ENCODE measurements at places on chromosomes 2 and 18.
A peak's percentile ranks its signal among the peaks of the same experiment; 100 is the strongest.

DNA sequence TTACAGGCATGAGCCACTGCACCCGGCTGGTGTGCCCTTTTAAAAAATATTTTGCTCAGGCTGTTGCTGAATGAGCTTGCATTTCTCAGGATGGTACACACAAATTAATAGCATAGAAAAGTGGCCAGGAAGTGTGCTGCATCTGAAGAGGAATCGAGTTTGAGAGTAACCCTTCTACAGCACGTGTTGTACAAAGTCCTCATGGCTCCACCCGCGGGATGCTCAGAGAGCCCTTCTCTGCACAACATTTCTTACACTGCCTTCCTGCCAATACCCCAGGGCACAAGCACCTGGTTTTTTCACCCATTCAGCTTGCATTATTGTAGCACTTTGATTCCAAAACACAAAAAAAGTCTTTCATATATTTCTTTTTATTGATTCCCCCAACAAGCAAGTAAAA, 90.1 kb upstream of the NEDD4L start:
- no peak for DNase-seq

DNA sequence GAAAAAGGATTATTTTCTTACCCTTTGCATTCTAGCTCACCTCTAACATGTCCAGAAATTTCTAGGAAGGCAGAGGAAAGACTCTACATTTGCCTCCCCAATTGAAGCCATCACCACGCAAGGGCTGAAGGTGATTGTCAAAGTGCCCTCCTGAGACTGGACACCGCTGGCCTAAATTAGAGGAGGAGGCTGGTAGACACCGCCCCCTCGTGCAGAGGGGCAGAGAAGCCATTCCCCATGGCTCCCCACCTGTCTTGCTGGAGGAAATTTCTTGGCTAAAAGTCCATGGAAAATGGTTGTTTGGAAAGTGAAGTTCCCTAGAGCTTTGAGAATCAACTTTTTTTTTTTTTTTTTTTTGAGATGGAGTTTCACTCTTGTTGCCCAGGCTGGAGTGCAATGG, 31.3 kb upstream of the CREB1 start:
- DNase-seq: no peak

DNA sequence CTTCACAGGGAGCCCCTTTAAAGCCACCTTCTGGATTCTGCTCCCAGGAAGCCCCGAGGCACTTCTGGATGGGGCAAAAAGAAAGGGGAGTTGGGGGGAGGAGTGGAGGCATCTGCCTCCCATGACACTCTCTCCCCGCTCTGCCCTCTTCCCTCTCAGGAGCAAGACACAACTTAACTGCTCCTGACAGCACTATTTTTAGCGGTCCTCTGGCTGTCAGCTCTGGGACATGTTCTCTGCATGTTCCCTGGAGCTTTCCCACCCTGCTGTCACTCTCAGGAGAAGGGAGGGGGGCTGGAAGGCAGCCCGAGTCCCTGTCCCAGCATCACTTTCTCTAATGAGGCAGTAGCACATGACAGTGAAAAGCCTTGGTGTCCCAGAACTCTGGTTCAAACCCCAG, 32.3 kb downstream of the PLB1 start:
- DNase-seq: no peak

DNA sequence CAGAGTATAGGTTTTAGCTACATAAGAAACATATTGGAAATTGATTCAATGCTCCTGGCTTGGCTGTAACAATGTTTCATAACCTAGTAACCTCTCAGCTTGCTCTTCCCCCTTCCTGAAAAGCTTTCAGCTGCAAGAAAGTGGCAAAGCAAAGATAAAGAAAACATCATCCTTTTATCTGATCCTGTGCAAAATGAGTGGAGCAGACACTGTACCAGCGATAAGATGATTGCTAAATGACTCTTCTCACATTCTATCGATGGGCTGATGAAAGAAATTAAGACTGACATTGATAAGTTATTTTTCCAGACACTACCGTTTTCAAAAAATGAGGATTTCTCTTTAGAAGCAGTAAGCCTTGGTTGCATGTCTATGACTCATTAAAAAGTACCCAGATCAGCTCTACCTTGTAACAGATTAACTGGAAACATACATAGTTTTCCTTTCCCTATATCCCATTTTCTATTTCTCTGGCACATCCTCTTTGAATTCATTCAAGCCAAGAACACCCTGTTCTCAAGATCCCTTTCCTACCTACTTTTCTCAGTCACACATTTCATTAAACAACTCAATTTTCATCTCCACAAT, 87.1 kb upstream of the LYPD1 start:
- no peak for DNase-seq

DNA sequence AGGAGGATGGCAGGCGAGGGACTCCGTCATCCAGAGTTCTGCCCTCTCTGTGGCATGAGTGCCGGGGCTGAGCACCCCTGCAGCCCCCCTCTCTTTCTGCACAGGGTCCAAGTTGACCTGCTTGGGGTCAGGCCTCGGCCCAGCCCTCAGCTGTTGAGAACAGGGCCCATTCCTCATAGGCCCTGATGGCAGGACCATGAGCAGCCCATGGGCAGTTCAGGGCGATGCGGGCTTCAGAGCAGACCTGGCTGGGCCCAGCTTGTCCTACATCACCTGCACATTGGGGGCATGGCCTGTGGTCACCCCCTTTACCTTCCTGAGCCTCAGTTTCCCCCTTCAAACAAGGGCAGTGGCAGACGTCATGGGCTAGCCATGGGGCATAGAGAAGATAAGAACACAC, 238.1 kb downstream of the SEPTIN10 start:
- no peak for DNase-seq

DNA sequence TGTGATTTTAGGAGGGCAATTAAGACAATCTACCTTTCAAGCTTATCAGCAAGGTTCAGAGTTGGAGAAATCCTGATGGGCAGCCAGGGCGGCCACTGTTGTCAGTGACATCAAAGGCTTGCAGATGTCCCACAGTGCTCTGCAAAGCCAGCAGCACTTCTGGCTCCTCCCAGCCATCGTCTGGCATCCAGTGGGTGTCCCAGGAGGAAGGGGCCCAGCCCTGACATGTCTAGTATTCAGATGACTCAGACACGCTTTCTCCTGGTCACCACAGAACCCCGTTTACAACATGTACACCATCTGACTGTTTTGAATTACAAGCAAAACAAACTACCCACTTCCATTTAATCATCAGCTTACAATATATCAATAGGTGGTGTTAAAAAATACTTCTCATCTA, 61.4 kb downstream of the CYRIA start:
- DNase-seq: no peak

DNA sequence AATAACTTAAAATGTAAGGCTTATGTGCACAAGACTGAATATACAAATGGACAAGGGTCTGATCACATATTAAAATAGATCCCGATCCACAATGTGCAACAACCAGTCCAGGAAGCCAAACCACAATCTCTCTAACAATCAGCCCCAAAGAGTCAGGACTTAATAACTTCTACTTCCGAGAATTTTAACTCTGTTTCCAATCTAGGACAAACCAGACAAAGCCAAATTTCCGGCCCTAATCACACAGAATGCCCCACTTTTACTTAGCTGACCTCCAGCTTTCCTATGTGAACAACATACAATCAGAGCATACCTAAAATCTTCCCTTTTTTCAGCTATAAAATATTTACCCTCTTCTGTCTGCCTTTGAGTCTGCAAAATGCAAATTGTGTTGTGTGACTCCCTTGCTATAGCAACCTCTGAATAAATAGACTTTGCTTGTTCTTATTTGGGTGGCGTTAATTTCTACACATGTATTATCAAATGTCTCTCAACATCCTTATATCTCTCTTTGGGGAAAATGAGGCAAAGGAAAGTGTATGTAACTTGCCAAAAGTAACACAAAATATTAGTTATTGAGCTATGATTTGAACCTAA, 381.9 kb upstream of the MC4R start:
- no peak for DNase-seq

GRCh38 chr2:171958475-171958874, 36.2 kb downstream of the HAT1 start:
- DNase-seq: no peak

DNA sequence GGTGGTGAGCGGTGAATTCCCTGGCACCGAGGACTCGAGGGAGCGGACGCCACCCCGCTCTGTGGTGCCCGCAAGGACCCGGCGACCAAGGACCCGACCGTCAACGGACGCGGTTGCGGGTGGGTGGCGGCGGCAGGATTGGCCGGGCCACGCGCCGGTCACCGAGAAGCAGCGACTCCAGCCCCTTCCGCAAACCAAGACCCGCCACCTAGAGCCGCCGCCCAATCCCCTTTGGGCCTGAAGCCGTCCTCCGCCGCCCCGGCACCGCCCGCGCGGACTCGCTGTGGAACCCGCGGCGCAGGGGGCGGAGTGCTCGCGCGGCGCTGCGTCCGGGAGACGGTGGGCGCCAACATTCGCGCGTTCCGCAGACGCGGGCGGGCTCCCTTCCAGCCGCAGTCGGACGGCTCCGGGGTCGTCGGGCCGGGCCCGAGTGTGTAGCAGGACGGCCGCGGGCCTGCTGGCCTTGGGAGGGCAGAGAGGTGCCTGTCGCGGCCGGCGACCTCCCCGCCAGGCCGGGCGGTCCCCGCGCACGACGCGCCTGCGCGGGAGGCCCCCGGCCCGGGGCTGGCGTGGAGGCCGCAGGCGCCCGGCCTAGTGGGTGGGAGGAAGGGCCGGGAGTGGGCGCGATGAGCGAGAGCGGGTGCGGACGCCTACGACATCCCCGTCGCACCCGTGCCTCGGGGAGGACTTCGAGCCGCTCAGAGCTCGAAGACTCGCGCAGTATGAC, at the start of the genes FAM228B and PFN4:
TSS of gene FAM228B (plus strand) at position 275 of the 727 bp plus-strand sequence. CDS start 893 bp downstream, outside the sequence.
TSS of gene PFN4 (minus strand) at position 140 of the 727 bp plus-strand sequence. CDS start 799 bp downstream, outside the sequence.
- peak; percentile 86 for DNase-seq

DNA sequence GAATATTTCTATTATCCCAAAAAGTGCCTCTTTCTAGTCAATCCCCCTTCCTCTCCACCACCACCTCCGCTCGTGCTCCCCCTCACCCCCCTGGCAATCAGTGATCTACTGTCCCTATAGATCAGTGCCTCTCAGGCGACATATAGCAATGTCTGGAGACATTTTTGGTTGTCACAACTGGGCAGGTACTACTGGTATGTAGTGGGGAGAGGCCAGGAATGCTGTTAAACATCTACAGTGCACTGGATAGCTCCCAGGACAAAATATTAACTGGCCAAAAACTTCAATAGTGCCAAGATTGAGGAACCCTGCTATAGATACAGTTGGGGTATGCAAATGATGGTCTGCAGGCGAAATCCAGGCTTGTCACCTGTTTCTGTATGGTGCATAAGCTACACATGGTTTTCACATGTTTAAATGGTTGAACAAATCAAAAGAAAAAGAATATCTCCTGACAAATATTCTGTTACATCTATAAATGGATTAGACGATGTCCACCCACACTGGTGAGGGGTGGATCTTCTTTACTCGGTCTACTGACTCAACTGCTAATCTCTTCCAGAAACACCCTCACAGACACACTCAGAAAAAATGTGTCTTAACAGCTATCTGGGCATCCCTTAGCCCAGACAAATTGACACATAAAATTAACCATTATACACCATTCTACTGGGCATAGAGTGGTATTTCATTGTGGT, 25.5 kb downstream of the DPYSL5 start:
- DNase-seq: no peak

DNA sequence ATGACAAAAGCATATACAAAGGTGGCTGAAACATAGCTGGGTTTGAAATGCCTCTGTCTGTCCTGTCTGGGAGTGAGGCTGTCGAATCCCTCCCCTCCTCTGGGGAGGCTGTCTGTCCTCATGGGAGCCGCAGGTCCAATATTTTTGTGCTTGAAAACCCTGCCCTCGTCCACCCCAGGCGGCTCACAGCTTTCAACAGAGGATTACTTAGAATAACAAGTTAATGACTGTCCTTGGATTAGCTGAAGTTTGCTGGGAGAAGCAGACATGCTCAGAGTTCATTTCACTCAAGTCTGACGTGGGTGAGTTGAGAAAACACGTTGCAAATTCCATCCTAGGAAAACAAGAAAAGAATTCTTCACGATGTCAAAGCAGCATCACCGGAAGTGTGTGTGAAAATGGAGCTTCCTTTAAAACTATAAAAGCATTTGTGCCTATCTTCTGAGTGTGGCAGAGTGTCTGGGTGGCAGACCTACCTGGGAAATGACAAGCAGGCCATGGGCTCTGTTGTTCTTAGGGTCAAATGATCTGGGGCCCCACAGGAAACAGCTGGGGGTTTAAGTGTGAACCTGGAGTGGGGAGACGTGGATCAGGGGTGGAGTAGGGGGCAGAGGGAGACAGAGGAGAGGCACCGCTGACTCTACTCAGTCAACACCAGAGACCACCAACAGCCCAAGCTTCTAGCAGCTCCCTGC, 77.1 kb downstream of the DDX1 start:
- no peak for DNase-seq

GRCh38 chr2:24981411-24982136, 9.8 kb upstream of the DNAJC27 start:
- no peak for DNase-seq

DNA sequence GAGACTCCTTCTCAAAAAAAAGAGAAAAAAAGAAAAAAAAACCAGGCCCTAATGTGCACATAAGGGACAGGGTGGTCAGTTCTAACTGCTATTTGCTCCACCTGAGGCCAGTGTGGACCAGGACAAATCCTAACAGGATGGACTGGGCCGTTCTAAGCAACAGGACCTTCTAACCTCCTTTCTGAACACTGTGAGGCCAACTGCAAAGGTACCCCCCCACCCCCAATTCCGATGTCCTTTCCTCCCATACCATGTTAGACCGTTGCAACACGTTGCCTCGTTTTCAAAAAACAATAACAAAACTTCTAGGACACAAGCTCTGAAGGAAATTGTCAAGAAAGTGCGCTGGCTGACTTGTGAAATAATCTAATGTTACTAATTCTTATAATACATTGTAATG, 1.2 kb downstream of the THAP4 start:
- DNase-seq: no peak

DNA sequence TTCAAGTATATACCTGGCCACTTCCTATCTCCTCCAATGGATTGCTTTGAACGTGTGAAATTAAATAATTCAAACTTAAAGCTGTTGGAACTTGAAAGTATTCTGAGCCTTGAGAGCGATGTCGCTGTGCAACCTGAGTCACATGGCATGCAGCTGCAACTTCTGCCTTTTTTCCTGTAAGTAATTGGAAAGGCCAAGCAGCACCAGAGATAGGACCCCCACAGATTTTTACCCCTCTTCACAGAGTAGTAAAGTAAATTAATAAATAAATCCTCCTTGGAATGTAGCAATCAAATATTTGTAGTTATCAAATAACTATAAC, 3.2 kb upstream of the RNF149 start:
- no peak for DNase-seq

DNA sequence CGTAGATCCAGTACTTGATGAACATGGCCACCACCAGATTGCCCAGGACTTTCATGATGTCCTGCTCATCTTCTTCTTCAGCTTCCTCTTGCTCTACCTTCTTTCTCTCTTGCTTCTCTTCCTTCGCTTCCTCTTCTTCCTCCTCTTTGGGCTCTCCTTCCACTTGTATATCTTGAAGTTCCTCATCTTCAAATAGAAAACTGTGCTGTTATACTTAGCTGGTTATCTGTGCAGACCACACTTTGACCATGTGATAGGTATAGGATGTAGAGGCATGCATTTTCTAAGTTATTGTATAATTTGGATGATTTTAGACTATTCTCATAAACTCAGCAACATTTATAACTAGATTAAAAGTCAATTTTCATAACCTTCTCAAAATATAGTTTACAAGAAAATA, 263.4 kb downstream of the NAPG start:
- DNase-seq: no peak
